ENCODE measurements at places on chromosomes 11 and 22.

DNA sequence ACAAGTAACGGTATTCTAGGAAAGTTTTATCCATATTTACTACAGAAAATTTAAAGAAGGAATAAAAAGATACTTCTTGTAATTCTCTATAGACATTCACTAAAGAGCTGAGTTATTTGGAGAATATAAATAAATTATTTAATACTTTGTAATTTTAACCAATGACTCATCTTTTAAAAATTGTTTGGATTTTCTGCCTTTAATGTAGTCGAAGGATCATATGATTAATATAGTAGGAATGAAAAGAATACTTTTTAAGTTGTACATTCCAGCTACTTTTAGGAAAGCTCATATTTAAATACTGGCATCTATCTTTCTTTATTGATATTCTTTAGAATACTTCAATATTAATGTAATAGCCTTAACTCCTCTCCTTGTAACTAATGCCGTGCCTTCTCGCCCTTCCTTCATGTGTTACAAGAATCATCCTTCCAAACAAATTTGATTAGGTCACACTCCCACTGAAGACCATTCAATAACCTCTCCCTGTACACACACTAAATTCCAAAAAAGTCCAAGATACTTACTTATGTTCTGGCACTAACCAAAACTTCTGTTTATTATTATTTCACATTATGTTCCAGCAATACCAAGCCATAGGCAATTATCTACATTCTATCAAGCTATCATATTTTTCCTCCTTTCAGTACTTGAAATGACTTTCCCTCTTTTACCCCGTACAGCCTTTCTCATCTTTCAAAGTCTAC lies 501.9 kb downstream of the CNTN5 start:
- no peak for DNase-seq

DNA sequence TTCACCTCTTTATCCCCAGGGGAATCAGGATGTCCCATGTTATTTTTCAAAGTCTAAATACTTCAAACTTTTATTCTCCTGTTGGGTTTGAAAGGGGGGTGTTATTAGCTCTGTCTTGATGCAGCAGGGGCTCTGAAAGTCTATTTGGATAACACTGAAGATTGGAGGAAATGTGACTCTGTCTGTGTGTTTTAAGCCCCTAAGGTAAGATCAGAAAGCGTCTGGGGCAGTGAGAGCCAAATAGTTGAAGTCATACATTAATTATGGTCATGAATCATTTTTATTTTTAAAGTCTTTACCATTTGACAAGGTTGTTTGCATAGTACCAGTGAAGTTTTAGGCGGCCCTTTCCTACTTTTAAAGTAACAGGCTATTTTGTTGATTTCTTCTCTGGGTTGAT lies 139.0 kb downstream of the UVRAG start:
- no peak for DNase-seq

GRCh38 chr11:36490026-36490806 lies 19.9 kb downstream of the TRAF6 start:
- DNase-seq, result no peak

GRCh38 chr11:69207165-69207889 lies 51.6 kb downstream of the SMIM38 start:
- no peak for DNase-seq

GRCh38 chr11:8719211-8719649 lies 36.6 kb downstream of the RPL27A start:
- DNase-seq, result no peak

GRCh38 chr11:44434191-44434590 lies 124.3 kb upstream of the ALX4 start:
- DNase-seq, result no peak

GRCh38 chr22:19122752-19123492 lies 710 bp upstream of the DGCR2 start:
- DNase-seq, result no peak

- DNase-seq, result no peak
Observed at GRCh38 chr11:7604331-7604955, 68.9 kb downstream of the CYB5R2 start.

- DNase-seq, result no peak
Observed at GRCh38 chr11:33109294-33109895, 51.9 kb downstream of the CSTF3 start.

- DNase-seq, result no peak
Observed at GRCh38 chr22:46795140-46795539, 32.7 kb downstream of the TBC1D22A start.

DNA sequence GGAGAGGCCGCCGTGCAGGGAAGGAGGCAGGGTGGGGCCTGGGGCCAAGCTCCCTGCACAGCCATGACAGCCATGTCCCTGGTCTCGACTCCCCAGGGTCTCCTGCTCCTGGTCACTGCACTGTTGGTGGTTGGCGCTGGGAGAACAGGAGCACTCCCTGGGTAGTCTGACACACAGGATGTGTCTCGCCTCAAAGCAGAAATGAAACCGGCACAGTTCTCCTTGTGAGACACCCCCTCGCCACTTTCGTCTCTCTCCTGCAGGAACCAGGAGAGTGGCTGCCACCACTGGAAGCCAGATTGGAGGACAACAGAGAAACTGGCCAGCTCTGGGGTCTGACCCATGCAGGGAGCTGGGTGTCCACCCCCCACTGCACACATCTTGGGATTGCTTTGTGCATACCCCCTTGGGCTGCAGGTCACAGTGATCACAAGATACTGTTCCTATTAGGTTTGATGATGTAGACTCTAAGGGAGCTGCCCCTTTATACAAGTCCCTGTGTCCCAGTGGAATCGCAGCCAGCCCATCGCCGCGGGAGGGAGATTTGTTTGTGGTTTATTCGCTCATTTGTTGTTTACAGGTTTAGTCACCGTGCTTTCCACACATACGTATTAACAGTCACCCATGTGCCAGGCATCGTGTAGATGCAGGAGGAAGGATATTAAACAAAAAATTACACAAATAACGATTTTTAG lies 27.0 kb upstream of the YWHAH start:
- DNase-seq, result no peak

DNA sequence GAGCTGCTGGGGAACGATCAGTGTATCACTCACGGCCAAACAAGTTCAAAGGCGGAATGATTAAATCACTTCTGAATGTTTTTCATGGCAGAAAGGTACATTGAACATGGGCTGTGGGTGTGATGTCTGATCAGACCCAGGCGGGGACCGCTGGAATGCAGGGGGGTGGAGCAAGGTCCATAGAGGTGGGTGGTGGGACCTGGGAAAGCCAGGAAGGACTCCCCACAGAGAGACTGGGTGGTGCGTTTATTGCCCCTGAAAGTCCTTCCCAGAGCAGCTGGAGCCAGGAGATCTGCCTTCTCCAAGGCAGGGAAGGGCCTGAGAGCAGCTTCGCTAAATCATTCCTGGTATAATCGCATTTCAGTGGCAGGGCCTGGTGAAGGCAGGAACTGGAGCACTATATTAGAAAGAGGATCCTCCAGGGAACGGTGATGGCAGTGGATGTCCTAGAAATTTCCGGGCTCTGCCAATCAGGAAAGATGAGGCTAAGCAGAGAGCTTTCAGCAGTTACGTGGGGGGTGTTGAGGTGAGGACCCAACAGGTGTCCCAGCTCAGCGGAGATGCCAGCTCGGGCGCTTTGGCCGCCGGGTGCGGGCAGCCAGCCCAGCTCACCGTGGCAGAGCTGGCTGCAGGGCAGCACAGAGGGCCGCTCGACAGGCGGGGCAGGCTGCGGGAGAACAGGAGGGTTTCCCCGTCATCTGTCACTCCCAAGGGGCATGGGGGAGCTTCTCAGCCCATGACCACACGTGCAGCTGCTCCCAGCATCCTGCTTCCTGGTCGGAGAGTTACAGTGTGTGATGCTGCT lies 271.7 kb downstream of the CTTN start:
- DNase-seq, result no peak

DNA sequence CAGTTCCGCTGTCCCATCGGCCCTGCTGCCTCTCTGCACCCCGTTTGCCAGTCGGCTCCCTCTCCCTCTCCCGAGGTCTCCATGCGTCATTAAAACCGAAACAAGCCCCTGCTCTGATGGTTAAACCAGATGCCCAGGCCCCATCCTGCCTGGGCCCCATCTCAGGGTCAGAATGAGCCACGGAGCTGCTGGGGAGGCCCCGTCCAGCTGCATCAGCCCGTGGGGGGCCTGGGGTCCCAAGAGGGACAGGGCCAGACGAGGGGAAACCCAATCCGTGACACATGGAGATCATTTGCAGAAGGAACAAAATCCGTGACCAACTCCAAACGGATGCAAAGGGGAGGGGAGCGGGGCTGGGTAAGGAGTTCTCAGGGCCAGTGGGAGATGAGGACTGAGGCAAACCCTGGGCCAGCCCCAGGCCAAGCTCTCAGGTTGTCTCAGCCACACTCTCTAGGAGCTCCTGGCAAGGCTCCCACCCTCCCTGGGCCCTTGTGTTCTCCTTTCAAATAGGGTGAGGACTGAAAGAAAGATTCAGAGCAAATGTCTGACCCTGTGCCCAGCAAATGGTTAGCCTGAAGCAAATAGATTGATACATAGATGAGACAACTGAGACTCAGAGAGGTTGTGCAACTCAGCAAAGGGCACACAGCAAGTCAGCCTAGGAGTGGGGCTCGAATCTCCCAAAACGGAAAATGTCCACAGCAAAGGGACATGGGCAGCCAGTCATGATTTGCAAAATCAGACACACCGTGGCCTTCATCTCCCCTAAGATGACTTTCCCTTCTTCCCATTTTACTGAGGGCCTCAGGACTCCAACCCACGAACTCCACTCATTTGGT lies 162.1 kb downstream of the MN1 start:
- no peak for DNase-seq

- DNase-seq, result no peak
Observed at GRCh38 chr11:102448869-102449224, 3.7 kb downstream of the TMEM123 start.

- DNase-seq, result no peak
Observed at GRCh38 chr11:115257270-115257669, 246.9 kb downstream of the CADM1 start.

DNA sequence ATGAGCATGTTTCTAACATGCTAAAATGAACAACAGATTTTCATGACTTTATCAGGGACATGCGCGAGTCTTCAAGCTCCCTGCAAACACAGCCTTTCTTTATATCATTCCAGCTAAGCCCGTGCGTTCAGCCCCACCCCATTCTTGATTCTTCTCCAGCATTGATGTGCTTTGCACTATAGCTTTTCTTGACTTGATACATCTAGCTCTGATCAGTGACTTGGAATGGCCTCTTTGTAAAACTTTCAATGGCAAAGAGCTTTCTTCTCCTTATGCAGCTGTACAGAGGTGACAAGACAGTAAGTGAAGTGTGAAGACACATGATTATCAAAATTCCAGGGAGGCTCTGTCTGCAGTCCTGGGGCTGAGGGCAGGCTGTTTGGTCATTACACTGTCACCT lies 561.0 kb downstream of the OPCML start:
- DNase-seq, result no peak

DNA sequence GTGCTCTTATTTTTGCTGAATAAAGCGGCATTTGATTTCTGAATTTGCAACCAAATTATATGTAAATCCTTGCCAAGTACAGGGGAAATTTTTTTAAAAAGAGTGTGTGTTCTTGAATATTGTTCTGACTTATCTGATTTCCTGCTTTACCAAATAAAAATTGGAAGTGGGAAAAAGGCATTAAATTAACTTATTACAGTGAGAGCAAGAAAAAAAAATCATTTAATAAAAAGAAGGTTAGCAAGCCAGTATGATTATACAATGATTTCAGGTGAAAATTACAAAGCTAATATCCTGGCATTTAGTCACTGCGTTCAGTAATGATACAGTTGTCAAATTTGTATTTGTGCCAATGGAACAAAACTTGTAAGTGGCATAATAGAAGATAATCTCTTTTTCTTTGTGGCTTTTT lies 82.1 kb upstream of the PPARA start:
- no peak for DNase-seq

GRCh38 chr11:73965764-73966121 lies 14.9 kb downstream of the DNAJB13 start:
- no peak for DNase-seq

- no peak for DNase-seq
Observed at GRCh38 chr11:128469220-128469619, 118.1 kb downstream of the ETS1 start.

GRCh38 chr11:100719362-100719761 lies 32.3 kb downstream of the ARHGAP42 start:
- DNase-seq, result peak; percentile 57
